ENCODE measurements at places on chromosomes 3 and 15.

- no peak for DNase-seq
Observed at GRCh38 chr3:15781637-15782402, 16.0 kb downstream of the ANKRD28 start.

- no peak for DNase-seq
Observed at GRCh38 chr15:92992720-92993119, 92.6 kb downstream of the CHD2 start.

GRCh38 chr15:41061667-41062066 lies 54.4 kb downstream of the INO80 start:
- no peak for DNase-seq

- DNase-seq, result no peak
Observed at GRCh38 chr3:42014458-42014920, 52.6 kb upstream of the ULK4 start.

- DNase-seq, result no peak
Observed at GRCh38 chr3:58023531-58023930, 15.3 kb downstream of the FLNB start.

All from NCI-H1048 (cell line).